ENCODE measurements at places on chromosomes 16 and 17.
A peak's percentile ranks its signal among the peaks of the same experiment; 100 is the strongest.

GRCh38 chr16:85437166-85438052, 175.7 kb upstream of the GSE1 start:
- no peak for DNase-seq

- no peak for DNase-seq
Observed at GRCh38 chr17:76219670-76220383, 20.5 kb downstream of the RNF157 start.

DNA sequence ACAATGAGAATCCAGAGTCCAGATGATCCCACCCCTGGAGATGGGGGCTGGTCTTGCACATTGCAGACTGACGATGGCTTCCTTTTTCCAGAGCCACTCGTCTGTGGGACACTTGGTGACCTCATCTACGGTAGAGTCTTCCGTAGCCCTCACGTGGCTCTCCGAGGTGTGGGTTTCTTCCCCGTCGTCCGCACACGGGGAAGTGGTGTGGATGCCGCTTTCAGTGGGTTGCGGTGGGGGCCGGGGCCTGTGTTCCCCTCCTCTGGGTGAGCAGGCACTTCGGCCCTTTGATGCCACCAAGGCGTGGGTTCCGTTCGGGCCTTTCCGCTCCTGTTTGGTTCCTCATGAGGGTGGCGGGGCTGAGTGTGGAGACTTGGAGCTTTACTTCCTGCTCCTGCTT, 21.4 kb downstream of the BAIAP2 start:
- no peak for DNase-seq

DNA sequence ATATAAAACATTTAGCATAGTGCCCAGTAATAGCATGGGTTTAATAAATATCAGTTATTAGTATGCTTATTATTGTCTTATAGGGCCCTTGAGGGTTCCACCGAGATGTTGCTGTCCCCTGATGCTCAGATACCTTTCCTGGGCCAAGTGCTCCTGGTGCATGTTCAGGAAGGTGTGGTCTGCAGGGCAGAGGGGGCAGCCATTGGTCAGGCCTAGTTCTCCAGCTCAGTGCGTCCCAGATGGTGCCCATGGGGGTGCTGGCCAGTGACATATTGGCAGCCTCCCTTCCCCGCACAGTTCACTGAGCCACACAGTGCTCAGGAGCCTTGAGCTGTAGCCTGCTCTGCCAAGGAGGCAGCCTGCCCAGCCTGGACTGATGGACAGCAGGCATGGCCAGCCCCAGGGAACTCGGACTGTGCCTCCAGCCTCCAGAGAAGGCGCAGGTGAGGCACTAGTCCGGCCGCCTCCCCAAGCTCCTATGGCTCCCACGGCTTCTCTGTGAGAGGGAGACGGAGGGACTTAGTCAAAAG, 7.7 kb upstream of the GRIN2A start:
- no peak for DNase-seq

DNA sequence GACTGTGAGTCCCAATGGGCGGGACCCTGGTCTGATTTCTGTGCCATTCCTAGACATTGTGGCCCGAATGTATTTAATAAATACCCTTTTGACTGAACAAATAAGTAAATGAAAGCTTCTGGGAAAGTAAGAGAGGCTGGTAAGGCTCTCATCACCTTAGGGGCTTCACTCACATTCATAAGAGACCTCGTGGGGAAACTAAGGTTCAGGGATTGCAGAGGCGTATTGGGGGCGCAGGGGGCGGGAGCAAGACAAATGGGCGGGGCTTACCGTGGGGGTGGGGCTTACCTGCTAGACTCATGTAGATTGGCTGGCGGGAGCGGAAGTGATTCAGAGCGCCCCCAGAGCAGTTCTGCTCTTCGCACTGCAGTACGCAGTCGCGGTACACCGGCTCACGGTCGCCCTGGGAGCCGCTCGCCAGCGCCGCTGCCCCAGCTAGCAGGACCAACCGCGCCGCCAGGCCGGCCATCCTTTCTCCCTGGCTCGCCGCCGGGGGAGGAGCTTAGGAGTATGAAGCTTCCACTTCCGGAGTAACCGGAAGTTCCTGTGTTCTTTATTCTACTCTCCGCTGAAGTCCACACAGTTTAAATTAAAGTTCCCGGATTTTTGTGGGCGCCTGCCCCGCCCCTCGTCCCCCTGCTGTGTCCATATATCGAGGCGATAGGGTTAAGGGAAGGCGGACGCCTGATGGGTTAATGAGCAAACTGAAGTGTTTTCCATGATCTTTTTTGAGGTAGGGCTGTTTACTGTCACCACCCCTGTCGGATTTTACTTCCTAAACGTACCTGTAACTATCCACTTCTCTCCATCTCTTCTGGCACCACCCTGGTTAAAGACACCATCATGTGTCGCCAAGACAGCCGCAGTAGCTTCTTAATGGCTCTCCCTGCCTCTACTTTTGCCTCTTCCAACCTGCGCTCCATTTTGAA, at the start of gene PGAP3:
Gene PGAP3 (minus strand): TSS at position 512 of the 929 bp plus-strand sequence. CDS start 43 bp downstream, at position 469.
- peak; percentile 85 for DNase-seq
